ENCODE measurements at places on chromosomes 4 and X.

GRCh38 chr4:110705440-110705782 is 82.5 kb upstream of the PITX2 start:
- DNase-seq, result no peak

- DNase-seq, result no peak
These were observed 163.1 kb downstream of the EVC2 start for GRCh38 chr4:5545271-5545670.

- no peak for DNase-seq
These were observed 39.6 kb downstream of the DGKK start for GRCh38 chrX:50430917-50431575.

DNA sequence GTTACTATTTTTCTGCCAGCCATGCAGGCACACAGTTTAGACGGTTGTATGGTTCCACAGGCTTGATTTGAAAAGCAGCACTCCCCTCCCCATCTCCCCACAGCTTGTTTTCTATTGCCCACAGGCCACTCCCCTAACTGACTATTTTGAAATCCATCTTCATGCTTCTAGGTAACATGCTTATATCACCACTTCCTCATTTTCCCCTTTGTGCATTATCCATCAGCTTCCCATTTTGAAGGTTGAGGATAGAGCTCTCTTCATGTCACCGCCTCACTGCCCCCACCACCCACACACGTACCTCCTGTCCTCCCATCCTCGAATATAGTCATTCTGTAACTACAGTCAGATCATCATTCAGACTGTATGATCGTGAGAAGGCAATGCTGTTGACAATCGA is 224.7 kb downstream of the MID1 start:
- DNase-seq, result no peak

DNA sequence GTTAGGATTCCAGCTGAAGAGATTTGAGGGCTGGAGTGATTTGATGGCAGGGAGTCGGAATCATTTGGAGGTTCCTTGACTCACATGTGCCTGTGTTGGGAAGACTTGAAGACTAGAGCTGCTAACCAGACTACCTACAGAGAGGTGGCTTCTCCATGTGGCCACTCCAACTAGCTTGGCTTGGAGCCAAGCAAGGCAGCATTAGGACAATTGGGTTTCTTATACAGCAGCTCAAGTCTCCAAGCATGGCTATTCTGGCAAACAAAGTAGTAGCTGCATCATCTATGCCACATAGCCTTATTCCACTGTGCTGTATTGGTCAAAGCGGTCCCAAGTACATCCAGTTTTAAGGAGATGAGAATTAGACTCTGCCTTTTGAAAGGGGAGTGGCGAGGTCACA is 171.7 kb upstream of the SLC4A4 start:
- no peak for DNase-seq

- no peak for DNase-seq
These were observed 145.0 kb upstream of the LEF1 start for GRCh38 chr4:108313546-108314339.

DNA sequence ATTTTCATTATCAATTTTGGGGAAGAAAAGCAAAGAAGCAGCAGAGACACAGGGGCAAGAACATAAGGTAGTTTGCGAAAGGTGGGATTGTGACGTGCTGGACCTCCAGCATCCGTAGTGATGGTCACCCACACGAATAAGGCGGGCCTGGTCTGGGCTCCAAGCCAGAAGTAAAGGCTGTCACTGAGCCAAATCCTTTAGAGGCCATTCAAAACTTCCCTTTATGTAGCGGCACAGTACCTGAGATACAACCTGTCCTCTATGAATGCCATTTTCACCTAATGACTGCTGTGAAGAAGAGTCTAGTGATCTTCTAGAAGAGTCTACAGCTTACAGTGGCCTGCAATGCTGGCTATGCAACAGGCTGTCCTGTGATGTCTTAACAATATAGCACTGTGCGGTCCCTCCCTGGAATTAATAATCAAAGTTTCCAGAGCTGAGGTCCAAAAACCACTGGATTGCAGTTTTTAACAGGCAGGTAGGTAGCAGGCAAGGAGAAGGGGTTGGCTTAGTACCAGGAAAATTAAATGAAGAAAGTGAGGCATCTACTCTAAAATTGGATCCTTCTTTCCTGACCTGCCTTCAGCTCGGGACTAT is 56.2 kb downstream of the TRIML1 start:
- DNase-seq, result no peak

- DNase-seq, result peak; percentile 63
These were observed 15.0 kb downstream of the BRCC3 start for GRCh38 chrX:155086202-155086840.

GRCh38 chr4:76990288-76991080 is 40.9 kb downstream of the SEPTIN11 start:
- no peak for DNase-seq

- DNase-seq, result no peak
These were observed 59.7 kb downstream of the TNIP2 start for GRCh38 chr4:2696423-2696822.

GRCh38 chr4:43282534-43282933 is 390.0 kb downstream of the GRXCR1 start:
- no peak for DNase-seq

DNA sequence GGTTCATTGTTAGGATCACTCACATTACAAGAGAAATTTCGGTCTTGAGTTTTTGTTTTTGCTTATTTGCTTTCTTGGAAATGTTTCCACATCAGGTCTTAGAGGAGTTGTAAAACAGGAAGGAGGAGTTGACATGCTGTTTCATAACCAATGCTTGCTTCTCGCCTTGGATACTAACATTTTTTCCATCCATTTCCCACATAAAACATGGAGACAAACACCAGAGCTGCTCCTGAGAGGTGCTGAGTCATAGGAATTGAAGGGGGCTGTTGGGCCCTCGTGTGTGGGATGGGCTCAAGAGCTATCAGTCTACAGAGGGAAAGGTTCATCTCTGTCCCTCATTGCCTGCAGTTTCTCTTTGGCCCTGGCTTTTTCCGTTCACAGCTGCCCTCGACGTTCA is 29.9 kb downstream of the TBL1X start:
- DNase-seq, result no peak

DNA sequence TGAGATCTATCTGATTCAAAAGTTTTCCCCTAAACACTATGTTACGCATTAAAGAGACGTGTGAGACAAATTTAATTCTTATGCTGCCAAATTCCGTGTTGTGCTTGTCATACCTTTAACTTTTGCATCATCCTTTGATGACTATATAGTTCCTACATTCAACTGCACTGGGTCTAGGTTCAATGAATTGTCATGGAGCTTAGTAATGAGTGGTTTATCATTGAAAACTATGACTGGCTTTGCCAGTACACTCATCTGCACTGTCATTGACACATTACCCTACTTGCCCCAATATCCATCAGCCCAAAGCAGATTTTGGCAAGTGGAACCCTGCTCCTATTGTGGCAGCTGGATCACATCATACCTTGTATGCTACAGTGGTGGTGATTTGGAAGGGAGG is 882.9 kb upstream of the SLIT2 start:
- DNase-seq, result no peak

DNA sequence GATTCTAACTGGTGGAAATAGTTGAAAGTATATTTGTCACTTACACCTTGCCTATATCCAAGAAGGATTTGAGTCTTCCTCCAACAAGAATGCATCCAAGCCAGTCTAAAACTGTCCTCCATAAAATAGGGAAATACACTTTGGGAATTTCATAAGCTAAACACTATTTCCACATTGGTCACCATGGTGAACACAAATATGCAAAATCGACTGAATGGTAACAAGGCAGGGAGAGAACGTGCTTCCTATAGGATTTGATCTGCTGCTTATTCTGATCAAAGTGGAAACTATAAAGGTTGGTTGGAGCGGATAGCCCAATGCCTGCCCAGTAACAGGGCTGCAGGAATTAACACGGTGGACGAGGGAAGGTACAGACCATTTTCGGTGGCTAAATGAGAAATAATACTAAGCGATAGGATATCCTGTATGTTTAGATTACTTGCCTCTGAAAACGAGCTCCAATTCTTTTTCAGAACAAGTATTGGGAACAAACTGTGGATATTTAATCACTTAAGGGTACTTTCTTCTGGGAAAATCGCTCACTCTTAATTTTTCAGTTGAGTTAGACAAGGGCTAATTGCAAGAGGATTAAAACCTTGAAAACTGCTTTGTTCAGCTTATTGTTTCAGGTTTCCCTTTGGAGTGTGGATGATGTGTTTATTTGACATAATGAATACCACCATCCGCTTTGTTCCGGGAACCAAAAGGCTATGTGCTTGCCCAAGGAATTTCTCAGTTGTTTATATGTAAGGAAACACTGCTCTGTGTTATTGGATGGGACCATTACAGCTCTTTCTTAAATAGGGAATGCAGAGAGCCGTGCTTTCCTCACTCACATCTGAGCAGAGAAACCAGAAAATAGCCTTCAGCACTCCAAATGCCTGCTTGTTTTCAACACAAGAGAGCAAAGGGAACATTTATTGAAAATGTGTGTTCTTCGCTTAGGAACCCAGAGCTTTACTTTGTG is 194.4 kb downstream of the CBR4 start:
- DNase-seq, result no peak

DNA sequence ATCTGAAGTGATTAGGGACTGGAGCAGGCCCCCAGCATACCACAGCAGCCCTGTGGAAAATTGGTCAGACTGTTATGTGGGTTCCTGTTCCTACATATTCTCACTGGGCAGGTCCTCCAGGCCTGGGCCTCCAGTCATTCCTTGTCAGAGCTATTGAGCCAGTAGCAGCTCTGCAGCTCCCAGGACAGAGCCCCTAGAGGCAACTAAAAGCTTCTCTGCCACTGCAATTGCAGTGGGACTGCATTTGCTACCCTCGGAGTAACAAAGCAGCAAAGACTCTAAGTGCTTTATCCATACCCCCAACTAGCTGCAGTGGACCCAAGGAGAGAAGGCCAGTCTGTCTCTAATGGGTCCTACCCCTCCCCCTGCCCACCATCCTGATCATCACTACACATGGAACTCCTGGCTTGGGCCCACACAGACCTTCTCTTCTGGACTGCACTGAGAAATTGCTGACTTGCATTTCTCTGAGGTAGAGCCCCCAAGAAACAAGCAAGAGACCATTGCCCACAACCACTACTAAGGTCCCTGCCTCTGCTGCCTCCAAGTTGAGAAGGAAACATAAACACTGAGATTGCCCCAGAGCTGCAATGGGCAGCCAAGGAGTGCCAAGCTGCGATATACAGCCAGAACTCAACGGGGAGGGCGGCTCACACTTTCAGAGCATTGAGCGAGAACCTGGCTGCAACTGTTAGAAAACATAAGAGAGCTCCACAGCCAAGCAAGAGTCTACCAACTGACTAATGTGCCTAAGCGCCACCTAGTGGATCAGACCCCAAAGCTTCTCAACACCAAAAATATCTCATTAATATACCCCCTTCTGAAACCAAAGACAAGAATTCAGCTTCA is 738.7 kb upstream of the NDST4 start:
- peak; percentile 67 for DNase-seq

DNA sequence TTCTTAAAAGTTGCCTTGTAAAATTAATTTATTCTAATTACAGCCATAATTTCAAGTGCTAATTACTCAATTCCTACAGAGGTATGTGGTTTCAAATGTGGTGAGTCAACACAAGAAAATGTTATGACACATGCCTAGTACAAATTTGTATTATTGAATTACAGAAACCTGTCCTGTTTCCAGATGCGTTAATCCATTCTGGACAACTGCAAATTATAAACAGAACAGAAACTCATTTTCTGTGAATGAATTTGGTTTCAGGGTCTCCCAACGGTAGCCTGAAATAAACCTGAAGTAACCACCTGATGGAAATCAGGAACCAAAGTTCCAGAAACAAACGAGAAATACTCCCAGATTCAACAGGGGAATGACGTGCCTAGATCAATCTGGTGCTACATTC is 328.6 kb upstream of the F9 start:
- DNase-seq, result no peak

DNA sequence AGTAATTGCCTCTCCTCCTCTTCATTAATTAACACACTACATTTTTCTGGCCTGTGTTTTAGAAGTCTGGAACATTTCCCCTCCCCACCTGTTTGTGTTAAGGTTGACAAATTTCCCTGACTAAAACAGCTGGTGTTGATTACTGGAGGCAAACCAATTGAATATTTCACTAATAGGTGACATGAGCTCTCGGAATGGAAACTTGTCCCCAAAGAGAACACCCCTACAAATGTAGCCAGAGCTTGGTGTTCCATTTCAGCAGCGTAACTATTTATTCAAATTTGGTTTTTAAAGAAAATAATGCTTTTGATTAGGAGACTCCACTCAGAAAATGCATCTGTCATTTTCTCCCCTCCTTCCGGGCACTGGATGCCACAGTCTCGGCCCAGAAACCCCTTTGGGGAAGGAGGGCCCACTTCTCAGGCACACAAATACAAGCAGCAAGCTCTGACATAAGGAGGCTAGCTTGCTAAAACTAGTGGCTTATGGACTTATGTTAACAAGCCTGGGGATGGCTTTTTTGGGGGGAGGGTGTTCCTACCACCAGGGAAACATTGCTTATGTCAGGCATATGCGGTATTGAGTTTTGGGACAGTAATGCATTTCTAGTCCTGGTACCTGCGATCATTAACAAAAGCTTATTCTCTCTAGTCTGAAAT is 2.2 kb downstream of the RNF150 start:
- no peak for DNase-seq
